ENCODE measurements at places on chromosomes 12 and 14. TPM values are rescaled to one million over a fixed set of nuclear protein-coding genes. Genes with fewer than 3 reads are reported as not detected.

GRCh38 chr14:73287071-73287470, 49.8 kb downstream of the PAPLN start:
- H3K27ac ChIP-seq, result no peak overlapping the region
- no peaks in the 10 kb centered on the region for H3K4me1 ChIP-seq
- no peak for DNase-seq
- no peaks in the 10 kb centered on the region for H3K27me3 ChIP-seq
- H3K4me3 ChIP-seq, result no peak overlapping the region

- no peak overlapping the region for H3K27ac ChIP-seq
- H3K27me3 ChIP-seq, result no peaks in the 10 kb centered on the region
- H3K4me3 ChIP-seq, result no peak overlapping the region
- H3K36me3 ChIP-seq, result no peaks in the 10 kb centered on the region
These were observed 59.5 kb downstream of the SLC4A8 start for GRCh38 chr12:51484119-51484518.

DNA sequence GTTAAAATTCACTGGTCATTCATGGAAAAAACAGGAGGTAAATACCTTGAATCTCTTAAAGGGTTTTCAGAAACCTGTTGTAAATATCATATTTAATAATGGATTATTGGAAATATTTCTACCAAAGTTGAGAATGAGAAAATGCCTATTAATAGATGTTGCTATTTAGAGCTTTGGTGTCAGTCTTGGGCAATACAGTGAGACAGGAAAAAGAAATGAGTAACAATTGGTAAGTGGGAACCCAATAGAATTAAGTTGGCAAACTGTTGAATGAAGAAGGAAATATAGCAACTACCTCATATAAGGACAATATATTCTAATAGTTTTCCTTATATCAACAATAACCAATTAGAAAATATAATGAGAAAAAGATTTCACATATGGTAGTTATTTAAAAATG, 78.0 kb downstream of the ATF7IP start:
- no peak overlapping the region for H3K27ac ChIP-seq
- no peak overlapping the region for H3K4me3 ChIP-seq
- no peaks in the 10 kb centered on the region for H3K27me3 ChIP-seq
- H3K36me3 ChIP-seq, result peaks cover 73% of the 10 kb centered on the region
- DNase-seq, result no peak

DNA sequence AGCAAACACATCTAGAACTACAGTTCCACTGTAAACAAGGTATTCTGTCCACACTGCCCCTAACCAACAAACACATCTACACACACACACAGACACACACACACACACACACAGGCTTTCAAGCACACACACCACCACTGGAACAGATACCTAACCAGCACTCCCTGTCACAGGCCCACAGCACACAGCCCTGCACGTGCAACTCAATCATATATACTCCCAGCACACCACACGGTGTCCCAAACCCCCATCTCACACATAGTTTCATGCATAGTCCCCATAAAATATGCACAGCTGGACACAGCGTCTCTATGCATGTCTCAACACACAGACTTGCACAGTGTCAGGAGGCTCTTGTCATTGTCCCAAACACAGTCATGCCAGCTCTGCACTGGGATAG, 27.6 kb downstream of the KRT8 start:
- peaks cover 56% of the 10 kb centered on the region for H3K4me1 ChIP-seq
- H3K27ac ChIP-seq, result no peak overlapping the region
- H3K27me3 ChIP-seq, result peaks cover 22% of the 10 kb centered on the region
- H3K36me3 ChIP-seq, result no peaks in the 10 kb centered on the region
- no peak overlapping the region for H3K4me3 ChIP-seq

DNA sequence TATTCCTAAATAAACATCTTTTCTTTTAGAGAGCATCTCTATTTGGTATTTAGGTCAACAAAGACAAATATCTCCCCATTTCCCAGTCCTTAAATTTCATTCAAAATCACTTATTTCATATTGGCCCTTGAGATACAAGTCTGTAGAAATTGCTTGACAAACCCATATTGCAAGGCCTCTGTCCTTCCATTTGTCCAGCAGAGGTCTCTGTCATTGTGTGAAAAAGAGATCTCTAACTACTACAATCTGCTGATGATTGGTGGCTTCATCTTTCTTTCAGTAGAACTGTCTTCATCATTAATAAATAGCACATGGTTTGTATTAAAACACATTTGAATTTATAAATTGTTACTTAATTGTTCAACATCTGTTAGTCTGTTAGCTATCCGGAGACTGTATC, 252.6 kb downstream of the ACSS3 start:
- no peak for DNase-seq
- no peak overlapping the region for H3K27ac ChIP-seq
- no peaks in the 10 kb centered on the region for H3K27me3 ChIP-seq
- H3K4me3 ChIP-seq, result no peak overlapping the region
- H3K4me1 ChIP-seq, result no peaks in the 10 kb centered on the region

GRCh38 chr14:65810322-65810721, 397.8 kb downstream of the FUT8 start:
- no peaks in the 10 kb centered on the region for H3K36me3 ChIP-seq
- no peaks in the 10 kb centered on the region for H3K4me1 ChIP-seq
- no peak overlapping the region for H3K27ac ChIP-seq

DNA sequence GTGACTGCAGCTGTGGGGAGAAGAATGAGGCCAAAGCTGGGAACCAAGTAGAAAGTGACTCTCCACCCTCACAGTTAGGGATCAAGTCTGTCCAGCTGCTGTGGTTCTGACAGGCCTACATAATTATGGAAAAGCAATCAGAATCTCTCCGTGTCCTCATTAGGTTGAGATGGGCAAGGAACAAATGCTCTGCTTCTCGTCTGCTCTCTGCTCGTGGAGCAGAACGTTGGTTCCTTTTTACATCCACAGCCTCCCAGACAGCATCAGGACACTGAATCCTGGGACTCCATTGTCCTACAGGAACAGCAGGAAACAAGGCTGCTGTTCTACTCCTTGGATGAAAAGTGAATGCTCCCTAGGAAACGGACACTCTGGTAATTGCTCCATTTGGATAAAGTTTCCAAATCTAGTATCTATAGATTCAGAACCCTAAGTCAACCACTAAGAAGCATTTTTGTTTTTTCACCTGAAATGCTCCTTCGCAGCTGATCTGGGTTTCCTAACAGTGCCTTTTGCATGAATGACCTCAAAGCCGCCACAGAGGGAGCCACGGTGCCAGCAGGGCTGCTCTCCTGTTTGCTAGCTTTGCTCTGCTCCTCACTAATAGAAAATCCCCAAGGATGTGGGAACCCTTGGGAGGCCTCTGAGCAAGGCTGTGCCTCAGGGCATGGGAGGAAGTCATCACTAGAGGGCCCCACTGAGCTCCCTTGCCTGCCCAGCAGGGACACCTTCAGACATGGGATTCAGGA, 102.0 kb downstream of the EGLN3 start:
- H3K4me1 ChIP-seq, result no peaks in the 10 kb centered on the region
- DNase-seq, result peak; percentile 78
- H3K4me3 ChIP-seq, result no peak overlapping the region
- H3K27ac ChIP-seq, result no peak overlapping the region
- no peaks in the 10 kb centered on the region for H3K36me3 ChIP-seq

- no peaks in the 10 kb centered on the region for H3K4me1 ChIP-seq
- no peak overlapping the region for H3K27ac ChIP-seq
- H3K36me3 ChIP-seq, result no peaks in the 10 kb centered on the region
- no peak for DNase-seq
These were observed 46.3 kb downstream of the CATSPERB start for GRCh38 chr14:91685600-91685999.

GRCh38 chr14:22929104-22929960, at the start of gene PRMT5:
Gene PRMT5 (minus strand): TSS chr14:22929376. CDS start chr14:22929361, 15 bp downstream.
- peak within 1 kb of the TSS; percentile 97 for H3K27ac ChIP-seq
- H3K36me3 ChIP-seq, result peaks cover 15% of the 10 kb centered on the region
- peaks cover 40% of the 10 kb centered on the region for H3K4me1 ChIP-seq
- H3K27me3 ChIP-seq, result no peaks in the 10 kb centered on the region
- peak within 1 kb of the TSS; percentile 97 for H3K4me3 ChIP-seq
- DNase-seq, result peak; percentile 98

Gene SLC6A15
- total RNA-seq, result 2.6 TPM

Gene STAC3
- total RNA-seq, result not detected

Gene CKB
- total RNA-seq, result 1,146 TPM

Gene MDGA2
- not detected for total RNA-seq

Gene SNRPF
- 22.4 TPM for total RNA-seq
